ENCODE measurements at places on chromosomes 3 and 15.

- no peak for DNase-seq
Observed at GRCh38 chr3:71987089-71987735, 202.3 kb upstream of the PROK2 start.

DNA sequence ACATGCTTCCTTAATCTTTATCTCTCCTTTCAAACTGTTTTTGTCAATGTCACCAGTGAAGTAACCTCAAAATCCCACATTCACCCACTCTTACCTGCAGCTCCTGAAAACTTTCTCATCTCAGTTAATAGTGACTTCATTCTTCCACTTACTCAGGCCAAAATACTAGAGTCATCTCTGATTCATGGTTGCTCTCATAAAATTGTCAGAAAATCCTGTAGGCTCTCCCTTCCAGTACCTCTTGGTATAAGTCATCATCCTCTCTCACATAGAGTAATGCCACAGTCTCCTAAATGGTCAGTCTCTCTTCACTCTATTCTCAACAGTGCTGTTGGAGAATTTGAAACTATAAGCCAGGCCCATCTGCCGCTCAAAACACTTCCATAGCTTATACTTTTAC, 34.9 kb upstream of the POU1F1 start:
- no peak for DNase-seq

GRCh38 chr3:40516201-40516600, 8.6 kb upstream of the ZNF621 start:
- no peak for DNase-seq

- DNase-seq, result no peak
Observed at GRCh38 chr15:68653801-68654200, 75.0 kb downstream of the CORO2B start.

GRCh38 chr15:60077581-60078359, 73.7 kb downstream of the FOXB1 start:
- no peak for DNase-seq
